CD4-positive, alpha-beta T cell treated with Interleukin-1 beta for 1 hour (primary cell): ENCODE measurements at places on chromosomes 4 and X.

DNA sequence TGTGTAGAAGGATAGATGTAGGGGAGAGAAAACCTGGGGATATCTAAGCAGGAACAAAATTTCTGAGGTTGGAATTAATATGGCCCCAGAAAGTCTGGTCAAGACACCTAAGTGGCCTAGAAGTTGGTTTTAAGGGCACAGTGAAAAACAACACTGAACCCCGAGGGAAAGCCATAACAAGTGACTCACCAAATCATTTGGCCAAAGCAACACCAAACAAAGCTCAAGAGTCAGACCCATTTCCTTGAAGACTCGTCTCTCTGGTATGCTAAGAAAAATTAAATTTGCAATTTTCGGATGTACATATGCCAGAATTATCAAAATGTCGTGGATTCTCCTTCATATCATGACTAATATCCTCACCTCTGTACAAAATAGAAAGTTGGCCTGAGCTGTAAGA is 162.9 kb downstream of the SMIM20 start:
- DNase-seq: no peak

GRCh38 chrX:120144178-120144844 is 14.1 kb upstream of the RHOXF2 start:
- DNase-seq: no peak

DNA sequence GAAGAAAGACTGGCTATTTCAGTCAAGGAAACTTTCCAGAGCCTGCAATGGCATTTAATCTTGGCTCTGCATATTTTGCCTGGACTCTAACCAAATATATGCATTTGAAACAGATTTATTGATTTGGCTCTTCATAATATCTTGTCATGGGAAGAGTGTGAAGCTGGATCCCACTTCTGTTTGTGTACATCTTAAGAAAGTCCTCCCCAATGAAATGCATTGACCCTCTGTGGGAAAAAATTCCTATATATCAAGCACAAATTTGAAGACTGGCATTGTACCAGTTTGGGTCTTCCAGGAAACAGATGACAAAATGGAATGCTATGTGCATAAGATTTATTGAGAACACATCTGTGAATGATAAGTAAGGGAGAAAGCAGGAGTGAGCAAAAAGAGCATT is 897.3 kb upstream of the TENM3 start:
- DNase-seq: no peak

DNA sequence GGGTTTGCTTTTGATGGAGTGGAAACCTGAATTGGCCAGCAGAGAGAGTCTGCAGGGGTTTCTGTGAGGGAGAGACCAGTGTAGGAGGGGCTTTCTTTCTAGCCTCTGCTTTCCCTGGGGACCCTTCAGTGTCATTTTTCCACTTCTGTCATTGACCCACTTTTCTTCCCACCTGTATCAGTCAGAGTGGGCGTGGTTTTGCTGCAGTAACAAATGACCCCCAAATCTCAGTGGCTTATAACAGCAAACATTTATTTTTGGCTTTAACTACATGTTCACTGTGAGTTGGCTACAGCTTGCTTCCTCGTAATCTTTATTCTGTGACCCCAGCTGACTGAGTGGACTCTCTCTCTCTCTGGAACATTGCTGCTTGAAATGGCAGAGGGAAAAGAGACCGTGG is 25.6 kb upstream of the PTTG2 start:
- DNase-seq: no peak

DNA sequence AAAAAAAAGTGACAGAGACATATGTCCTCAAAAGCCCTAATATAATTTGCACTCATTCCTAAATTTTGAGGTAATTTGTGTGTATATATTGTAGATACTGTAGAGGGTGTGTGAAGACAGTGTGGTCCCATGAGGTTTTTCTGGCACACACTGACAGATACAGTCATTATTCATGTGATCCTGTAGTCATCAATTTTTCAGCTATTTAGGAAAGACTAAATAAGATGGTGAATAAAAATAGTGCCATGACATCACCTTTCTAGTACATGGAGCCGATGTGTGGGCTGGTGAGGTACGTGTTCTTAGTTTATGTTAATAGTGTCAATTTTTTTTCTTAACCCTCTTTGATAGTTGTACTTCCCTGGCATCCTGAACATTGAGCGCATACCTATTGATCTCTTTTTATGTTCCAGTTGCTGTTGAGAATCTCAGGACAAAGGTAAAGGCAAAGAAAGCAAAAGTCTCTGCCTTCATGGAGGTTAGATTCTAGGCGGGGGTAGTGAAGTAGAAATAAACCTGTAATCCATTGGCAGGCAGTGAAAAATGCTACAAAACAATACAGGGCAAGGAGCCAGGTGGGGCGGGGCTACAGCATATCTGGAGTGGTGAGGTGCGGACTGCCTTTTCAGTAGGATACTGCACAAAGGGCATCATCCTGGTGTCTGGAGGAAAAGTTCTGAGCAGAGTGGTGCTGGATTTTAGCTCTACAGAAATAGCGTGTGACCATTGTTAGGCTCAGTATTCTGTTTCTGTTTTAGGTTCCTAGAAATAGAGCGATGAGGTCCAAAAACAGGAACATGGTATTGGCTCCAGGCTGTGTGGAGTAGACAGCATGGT is 93.8 kb downstream of the ARHGAP10 start:
- no peak for DNase-seq

GRCh38 chr4:118954246-118954645 is 65.6 kb downstream of the SYNPO2 start:
- no peak for DNase-seq

- DNase-seq: no peak
Measured at GRCh38 chr4:110411574-110412011, 64.4 kb upstream of the ENPEP start.

GRCh38 chr4:87950936-87951511 is 24.5 kb upstream of the SPP1 start:
- DNase-seq: no peak

DNA sequence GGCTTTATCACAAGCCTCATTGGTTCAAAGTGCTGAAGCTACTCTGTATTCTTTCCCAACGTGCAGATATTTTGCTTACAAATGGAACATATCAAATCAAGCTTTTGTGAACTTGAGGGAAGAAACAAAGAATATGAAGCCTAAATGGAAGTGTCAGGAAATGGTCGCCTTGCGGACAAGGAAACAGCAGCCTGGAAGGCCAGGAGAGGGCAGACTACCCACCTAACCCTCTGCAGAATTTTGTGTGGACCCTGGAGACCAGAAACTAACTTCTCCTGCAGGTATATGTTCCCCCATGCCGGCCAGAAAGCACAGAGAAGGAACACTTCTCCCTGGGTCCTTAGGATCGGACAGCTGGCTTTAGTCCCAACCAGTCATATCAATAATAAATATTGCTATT is 1425.8 kb downstream of the PCDH7 start:
- no peak for DNase-seq

GRCh38 chr4:76902233-76902890 is 4.4 kb upstream of the SOWAHB start:
- DNase-seq: no peak

DNA sequence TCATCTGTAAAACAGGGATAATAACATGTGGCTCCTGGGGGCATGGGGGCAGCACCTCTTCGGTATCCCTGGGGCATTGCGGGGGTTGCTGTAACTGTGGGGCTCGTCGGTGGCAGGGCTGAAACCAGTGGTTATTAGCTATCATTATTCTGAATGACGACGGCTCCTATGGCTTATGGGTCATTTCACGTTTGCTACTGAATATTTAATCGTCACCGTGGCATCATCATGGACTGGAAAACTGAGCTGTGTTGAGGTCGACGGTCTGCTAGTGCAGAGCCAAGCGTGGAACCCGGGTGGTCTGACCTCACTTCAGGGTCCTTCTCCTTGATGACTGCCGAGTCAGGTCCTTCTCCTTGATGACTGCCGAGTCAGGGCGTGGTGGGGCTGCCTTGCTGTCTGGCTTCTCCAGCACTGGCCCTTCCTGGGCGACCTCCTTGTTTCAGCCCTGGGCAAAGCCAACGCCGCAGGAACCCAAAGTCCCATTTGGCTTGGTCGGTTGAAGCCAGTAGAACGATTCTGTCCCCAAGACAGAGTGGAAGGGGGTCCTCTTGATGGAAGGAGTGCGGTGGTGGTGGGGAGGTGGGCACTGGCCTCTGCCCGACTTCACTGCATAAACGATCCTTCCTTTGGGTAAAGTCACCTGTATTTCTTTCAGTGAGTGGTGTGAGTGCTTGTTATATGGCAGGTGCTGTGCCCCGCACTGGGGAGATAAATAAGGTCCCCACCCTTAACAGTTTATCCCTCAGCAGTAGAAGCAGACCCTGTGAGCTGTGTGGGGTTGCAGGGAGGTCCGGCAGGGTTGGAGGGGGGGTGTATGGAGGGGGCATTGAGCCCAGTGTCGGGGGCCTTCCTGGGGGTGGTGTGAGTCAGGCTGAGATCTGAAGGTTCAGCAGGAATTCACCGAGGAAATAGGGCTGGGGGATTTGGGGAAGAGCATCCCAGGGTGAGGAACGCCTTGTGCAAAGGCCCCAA is 40.8 kb downstream of the PSAPL1 start:
- no peak for DNase-seq

GRCh38 chr4:140764785-140765392 is 8.7 kb upstream of the TBC1D9 start:
- no peak for DNase-seq
